ENCODE measurements at places on chromosomes 7 and 10. TPM values are rescaled to one million over a fixed set of nuclear protein-coding genes. Genes with fewer than 3 reads are reported as not detected.

The SPDYE5 gene
- 0.11 TPM for polyA plus RNA-seq

The GBX1 gene
- 0.27 TPM for polyA plus RNA-seq

The LIPM gene
- polyA plus RNA-seq = not detected

The OR2A42 gene
- polyA plus RNA-seq = not detected

- DNase-seq = no peak
Observed at GRCh38 chr10:123577921-123578461, 88.2 kb upstream of the GPR26 start.

DNA sequence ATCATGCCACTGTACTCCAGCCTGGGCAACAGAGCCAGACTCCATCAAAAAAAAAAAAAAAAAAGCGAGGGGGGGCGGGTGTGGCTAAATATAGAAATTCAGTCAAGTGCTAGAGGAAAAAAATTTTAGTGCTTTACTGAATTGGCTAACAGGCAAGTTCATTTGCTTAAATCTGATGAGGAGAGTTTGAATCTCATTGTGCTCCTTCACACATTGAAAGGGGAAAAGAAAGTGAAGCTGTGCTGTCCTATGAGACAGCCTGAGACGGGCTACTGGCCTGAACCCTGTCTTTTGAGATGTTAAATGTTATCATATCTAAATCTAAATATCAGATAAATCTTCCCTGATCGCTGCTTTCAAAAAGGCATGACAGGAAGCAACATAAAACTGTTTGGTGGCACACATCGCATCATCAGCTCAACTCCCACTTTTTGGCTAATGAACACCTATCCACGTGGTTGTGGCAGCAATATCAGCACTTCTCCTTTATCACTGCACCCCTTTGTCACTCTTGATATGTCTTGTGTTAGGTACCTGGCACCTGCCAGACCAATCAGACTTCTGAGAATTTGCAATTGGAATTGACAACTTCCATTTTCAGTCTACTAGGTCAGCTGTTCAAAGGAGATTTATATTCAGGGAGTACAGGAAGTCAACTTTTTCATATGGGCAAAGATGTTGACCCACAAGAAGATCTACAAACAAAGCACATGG is 14.0 kb upstream of the IFIT1B start:
- DNase-seq = no peak

- DNase-seq = peak; percentile 23
Observed at GRCh38 chr7:82044497-82045080, 274.7 kb upstream of the HGF start.

DNA sequence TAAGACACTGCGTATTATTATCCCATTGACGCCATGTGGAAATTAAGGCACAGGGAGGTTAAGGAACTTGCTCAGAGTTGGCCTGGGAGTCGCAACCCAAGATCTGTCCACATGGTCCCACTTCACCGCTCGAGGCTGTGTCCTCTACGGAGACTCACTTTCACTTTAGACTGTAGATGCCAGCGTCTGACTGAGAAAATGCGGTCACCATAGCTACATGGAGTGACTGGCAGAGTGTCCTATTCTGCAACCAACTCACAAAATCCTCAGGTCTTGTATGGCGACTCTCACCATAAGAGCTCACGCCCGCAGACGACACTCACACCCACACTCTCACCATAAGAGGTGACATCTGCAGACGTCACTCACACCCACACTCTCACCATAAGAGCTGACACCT is 257.9 kb downstream of the PTPRN2 start:
- DNase-seq = no peak

DNA sequence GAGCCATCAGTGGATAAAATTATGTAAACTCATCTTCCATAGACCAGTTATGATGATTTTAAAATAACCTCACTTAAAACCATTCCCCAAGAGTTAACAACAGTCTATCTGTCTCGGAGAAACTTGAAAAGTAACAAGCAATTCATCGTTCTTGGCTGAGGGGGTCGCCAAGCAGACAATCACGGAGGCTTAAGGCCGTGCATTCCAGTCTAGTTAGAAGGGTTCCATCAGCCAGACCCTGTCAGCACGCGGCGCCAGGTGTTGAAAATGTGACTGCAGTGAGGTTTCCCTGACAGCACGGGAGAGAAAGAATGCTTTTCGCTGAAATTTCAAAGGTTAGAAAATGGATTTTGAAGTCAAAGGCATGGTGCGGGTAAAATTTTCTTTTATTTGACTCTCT is 1025.0 kb upstream of the CELF2 start:
- peak; percentile 50 for DNase-seq

GRCh38 chr10:49151025-49151445 is 17.2 kb upstream of the FAM170B start:
- no peak for DNase-seq

GRCh38 chr7:42152329-42153205 is 84.4 kb downstream of the GLI3 start:
- no peak for DNase-seq

DNA sequence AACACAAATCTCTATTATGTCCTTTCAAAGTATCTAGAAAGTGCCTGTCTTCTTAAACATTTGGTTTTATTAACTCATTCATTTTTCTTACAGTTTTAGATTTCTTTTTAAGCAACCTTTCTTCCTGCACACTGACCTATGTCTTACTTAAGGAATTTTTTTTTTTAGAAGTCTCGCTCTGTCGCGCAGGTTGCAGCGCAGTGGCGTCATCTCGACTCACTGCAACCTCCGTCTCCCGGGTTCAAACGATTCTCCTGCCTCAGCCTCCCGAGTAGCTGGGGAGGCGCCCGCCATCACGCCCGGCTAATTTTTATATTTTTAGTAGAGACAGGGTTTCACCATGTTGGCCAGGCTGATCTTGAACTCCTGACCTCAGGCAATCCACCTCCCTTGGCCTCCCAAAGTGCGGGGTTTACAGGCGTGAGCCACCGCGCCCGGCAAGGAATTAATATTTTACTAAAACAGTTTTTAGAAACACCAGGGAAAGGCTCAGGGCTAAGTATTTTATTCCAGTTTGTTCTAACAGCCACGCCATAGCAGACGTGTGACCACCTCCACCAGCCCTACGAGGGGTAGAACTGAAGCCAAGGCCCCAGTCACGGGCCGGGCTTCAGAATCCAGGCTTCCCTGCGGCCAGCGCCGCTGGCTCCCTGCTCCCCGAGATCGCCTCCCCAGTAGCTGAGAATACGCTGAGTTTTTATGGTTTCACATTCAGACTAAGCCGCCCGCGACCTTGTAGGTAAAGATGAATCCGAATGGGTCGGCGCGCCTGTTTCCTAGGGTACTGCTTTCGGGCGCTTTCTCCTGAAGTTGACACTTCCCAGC is 941 bp upstream of the LUC7L2 start:
- no peak for DNase-seq

DNA sequence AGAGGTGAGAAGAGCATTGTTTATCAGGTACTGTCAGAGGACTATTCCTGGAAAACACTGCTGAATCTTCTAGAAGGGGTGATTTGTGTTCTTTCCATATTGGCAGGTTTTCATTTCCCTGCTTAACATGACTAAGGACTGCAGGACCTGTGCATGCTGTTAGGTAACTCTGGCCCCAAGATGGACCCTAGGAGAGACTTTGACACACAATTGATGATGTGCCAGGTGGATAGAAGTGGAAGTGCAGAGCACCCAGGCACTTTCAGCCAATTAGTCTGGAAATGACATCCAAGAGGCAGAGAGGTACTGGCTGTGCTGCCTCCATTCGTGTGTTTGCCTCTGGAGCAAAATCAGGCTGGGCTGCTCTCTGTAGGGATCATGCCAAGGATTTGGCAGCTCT is 496.3 kb upstream of the GALNT17 start:
- DNase-seq = no peak
